Stimulated activated CD4-positive, alpha-beta T cell treated with anti-CD3 and anti-CD28 coated beads, Interleukin-4, amount 100 ng/mL, for 48 hours (primary cell): ENCODE measurements at places on chromosomes 7 and 10.

DNA sequence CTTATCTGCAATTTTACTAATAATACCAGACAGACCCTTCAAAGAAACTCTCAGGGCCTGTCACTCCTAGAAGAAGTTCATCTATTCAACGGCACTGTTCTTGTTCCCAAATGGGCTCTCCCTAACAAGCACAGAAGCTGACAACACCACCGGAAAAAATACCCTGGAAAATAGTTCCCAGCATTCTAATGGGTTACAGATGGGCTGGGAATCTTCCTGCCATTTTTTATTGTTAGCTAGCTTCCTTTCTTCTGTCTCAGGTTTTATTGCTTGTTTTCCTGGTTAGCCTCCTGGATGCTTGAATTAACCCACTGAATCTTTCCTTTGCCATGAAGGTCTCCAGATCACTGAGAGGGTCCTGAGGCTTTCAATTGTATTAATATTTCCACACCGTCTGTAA, 689.8 kb upstream of the NRP1 start:
- no peak for DNase-seq

GRCh38 chr7:23490357-23491135, 20.3 kb upstream of the IGF2BP3 start:
- DNase-seq, result peak; percentile 9

GRCh38 chr10:48363617-48364355, 57.3 kb downstream of the MAPK8 start:
- DNase-seq, result no peak

DNA sequence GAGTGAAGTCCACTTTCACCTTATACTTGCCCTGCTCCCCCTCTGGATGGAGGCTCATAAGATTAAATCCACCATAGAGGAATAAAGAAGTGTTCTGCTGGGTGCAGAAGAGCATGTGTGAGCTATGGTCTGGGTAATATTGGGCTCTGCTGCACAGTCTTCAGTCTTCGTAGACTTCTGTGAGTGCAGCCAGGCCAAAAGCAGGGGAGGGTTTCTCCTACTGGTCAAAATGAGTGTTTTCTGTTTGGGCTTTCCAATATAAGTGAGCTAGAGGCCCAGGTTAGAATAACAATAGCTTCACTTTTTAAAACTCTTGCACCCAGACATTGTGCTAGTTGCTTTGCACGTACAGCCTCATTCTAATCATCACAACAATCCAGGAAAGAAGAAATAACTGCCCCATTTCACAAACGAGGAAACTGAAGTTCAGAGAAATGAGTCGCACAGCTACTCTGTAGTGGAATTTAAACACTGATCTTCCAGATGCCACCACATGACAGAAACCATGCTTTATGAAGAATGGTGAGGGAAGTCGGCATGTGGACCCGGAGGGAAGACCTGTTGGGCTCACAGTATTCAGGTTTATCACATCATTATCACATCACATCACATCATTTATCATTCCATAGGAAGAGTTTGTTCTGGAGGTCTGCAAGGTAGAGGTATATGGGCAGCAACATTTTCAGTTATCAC, 23.8 kb upstream of the MSMB start:
- DNase-seq, result no peak

GRCh38 chr10:124142006-124142739, 48.8 kb upstream of the CHST15 start:
- no peak for DNase-seq

GRCh38 chr10:103493362-103493915, at the start of gene NEURL1:
NEURL1 (plus strand) TSS chr10:103493705; CDS start chr10:103494388, 683 bp downstream.
- no peak for DNase-seq

DNA sequence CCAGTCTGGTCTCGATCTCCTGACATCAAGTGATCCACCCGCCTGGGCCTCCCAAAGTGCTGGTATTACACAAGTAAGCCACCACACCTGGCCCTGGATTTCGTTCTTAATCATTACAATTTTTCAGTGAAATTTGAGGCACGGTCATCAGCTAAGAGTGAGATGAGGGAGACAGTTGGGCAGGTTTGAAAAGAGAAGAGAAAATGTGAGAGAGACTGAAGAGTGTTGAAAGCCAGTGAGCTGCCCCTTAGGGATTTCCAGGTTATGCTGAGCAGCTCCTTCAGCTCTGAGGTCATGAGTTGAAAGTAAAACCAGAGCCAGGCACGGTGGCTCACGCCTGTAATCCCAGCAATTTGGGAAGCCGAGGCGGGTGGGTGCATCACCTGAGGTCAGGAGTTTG, 5.9 kb upstream of the UPF2 start:
- DNase-seq, result no peak

DNA sequence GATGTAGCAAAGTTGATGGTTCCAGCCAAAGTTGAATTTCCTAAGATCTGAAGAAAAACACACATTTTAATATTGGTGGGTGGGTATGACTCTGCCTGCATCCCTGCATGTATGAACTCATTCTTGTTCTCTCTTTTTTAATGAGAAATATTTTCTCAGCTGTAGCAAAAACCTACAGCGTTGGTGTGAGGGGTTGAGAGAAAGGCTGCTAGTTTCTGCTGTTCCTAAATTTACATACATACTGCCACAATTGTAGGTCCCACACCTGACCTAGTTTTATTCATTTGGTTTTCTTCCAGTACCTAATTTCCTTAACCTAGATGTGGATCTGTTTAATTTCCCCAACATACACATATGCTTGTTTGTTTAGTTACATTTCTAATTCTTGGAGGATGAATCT, 4.6 kb downstream of the AGFG2 start:
- DNase-seq, result no peak

GRCh38 chr7:20089431-20089830, 127.8 kb downstream of the MACC1 start:
- no peak for DNase-seq
